ENCODE measurements at places on chromosomes 7 and 10.

DNA sequence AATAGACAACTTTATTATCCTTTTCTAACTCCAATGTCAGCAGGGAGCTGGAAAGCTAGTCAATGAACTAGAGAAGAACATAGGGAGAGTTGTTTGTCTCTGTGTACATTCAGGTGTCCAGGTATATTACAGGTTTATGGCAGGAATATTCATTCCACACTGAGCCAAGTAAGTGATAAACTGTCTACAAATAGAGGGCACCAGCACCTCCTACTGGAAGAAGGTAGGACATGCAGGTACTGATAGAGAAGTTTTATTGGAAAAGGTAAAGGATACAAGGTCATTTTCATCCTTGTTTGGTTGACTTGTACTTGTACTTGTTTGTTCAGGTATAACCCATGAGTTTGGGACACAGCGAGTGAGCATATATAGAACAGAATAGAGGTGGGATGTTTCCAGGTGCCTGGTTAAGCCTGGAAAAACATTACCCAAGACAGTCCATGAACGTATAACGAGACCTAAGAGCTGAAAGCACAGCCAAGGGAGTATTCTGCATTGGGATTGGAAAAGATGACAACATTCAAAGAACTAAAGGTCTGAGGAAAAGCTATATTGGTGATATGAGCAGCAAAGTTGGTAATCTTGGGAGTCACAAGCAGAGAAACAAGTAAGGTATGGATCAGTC is 61.4 kb upstream of the PPP1R3C start:
- DNase-seq, result peak; percentile 11

DNA sequence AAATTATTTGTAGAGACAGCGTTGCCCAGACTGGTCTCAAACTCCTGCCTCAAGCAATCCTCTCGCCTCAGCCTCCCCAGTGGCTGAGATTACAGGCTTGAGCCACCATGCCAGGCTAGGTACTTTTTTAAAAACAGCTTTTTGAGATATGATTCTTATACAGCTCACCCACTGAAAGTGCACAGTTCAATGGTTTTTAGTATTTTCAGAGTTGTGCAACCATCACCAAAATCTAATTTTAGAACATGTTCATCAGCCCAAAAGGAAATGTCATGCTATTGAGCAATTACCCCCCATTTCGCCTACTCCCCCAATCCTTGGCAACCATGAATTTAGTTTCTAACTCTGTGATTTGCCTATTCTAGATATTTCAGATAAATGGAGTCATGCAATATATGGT is 73.7 kb downstream of the EVX1 start:
- DNase-seq, result no peak

DNA sequence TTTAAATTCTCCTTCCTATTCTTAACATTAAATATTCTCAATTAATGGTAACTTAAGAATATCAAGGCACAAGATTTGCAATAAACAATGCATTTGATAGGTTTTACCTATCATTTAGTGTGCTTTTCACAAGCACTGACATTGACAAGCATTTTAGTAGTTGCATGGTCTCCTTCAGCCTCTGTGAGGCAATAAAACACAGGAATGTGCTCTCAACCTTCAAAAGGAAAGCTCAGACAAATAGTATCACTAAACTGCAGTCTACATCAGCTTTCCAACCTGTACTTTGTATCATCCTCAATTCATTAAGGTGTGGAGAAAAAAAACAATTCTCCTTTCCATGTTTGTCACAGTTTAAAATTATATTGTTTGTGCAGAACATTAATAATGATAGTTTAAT is 51.1 kb upstream of the TSPAN13 start:
- DNase-seq, result no peak

DNA sequence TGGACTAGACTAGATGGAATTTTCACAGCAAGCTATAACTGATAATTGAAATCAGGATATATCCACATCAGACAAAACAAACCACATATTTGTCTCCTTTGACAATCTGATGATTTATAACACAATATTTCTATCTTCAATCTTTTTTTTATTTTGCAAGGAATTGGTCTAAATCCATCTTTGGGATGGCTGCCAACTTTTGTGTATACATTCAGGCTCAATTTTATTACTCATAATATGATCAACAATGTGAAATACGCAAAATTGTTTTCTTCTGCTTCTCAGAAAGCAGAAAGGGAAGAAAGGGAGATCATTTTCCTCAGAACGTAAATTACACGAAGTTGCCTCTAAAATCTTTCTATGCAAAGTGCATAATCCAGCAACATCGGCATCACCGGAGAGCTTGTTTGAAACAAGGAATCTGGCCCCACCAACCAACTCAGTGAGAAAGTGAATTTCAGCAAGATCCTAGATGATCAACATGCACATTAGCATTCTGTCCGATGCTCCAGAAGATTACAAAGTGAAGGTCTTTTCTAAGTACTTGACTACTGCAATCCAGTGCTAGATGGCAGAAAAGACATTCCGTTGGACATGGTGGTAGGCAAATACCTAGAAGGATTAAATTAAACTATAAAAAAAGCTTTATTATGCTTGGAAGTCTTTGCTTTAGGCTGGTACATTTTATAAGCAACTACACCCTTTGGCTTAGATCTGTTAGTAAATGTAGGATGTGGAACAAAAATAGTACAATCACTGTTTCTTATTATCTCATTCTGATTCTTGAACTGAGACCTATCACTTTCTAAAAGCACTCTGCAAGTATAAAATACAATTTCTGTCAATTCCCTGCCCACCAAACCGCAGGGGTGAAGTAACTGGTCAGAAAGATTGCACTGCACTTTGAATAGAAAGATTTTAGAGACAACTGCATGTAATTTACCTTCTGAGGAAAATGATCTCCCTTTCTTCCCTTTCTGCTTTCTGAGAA is 126.4 kb upstream of the RSU1 start:
- no peak for DNase-seq

- no peak for DNase-seq
Observed at GRCh38 chr7:47482013-47482875, 99.7 kb downstream of the TNS3 start.

DNA sequence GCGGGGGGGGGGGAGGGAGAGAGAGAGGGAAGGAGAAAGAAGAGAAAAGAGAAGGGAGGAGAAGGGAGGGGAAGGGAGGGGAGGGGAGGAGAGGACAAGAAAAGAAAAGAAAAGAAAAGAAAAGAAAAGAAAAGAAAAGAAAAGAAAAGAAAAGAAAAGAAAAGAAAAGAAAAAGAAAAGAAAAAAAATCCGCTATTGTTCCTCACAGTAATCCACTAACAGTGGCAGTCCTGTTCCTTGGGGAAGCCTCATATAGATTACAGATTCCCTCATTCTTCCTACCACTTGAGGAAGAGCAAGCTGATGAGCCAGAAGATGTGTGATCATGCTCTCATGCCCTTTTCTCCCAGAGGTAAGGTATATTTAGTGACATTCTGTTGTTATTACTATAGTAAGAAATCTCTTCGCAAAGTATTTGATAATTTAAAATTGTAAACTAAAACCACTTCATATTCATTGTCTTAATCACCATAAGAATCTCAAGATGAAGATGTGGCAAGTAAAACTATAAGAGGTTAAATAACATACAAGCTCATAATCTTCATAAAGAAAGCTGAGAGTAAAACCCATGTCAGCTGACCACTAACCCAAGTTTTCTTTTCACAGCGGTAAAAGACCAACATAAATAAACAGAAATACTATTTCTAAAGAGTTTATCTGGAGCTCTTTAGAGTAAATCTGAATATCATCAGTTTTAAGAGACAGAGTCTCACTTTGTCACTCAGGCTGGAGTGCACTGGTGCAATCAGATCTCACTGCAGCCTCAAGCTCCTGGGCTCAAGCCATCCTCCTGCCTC is 128.1 kb downstream of the JMJD1C start:
- DNase-seq, result no peak

DNA sequence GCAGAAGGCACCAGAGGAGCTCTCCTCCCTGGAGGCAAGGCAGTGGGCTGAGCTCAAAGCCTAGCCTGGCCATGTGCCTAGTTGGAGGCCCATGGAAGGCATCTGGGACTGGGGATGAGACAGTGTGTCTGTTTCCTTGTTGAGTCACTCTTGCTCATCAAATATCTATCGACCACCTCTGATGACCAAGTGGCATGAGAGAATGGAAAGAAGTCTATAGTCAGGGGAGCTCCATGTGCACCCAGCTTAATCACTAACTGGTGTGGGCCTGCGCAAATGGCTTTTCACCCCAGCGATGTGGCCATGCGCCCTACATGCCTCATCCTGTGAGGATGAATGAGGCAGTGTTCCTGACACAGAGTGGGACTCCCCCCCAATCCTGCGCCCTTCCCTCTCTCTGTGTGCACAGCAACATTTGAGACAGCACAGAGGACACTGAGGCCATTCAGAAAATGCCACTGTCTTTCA is 229.9 kb downstream of the RPS24 start:
- no peak for DNase-seq

GRCh38 chr7:152435384-152436110 is at the start of gene KMT2C:
KMT2C (minus strand) TSS chr7:152436003; CDS start chr7:152435786, 217 bp downstream.
- no peak for DNase-seq

GRCh38 chr7:91949221-91950009 is 8.8 kb downstream of the AKAP9 start:
- DNase-seq, result no peak

DNA sequence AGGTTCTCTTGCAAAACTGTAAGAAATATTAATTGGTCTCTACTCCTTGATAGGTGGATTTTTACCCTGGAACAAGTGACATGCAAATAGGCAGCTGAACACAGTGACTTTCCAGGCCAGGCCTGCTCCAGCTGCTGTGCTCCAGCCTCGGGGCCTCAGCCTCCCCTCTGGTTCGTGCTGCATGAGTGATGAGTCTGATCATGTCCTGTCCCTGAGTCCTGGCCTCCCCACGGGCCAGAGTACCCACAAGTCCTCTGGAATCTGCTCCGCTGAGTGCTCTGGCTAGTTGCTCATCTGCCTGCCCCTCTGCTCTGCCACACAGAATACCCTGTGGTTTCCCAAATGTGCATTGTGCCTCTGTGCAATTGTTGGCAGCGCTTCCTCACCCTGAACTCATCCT is 80.1 kb upstream of the PDZD8 start:
- no peak for DNase-seq

GRCh38 chr7:18455606-18456005 is 39.9 kb upstream of the HDAC9 start:
- DNase-seq, result no peak

- no peak for DNase-seq
Observed at GRCh38 chr7:55081068-55081467, 62.3 kb downstream of the EGFR start.

DNA sequence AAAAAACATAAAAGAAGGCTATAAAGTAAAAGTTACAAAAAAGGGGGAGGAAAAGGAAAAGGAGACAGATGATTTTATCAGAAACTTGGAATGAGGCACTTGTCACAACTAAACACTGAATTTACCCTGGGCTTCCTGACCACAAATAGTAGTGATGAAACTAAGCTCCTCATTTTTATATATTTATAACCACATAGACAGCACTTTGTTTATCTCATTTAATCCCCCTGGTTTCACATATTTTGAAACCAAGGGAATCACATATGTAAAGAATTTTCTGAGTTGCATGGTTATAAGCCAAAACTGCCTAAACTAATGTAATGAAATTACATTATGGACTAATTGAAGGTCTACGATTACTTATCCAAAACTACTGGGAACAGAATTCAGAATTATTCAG is 39.6 kb upstream of the MET start:
- no peak for DNase-seq

DNA sequence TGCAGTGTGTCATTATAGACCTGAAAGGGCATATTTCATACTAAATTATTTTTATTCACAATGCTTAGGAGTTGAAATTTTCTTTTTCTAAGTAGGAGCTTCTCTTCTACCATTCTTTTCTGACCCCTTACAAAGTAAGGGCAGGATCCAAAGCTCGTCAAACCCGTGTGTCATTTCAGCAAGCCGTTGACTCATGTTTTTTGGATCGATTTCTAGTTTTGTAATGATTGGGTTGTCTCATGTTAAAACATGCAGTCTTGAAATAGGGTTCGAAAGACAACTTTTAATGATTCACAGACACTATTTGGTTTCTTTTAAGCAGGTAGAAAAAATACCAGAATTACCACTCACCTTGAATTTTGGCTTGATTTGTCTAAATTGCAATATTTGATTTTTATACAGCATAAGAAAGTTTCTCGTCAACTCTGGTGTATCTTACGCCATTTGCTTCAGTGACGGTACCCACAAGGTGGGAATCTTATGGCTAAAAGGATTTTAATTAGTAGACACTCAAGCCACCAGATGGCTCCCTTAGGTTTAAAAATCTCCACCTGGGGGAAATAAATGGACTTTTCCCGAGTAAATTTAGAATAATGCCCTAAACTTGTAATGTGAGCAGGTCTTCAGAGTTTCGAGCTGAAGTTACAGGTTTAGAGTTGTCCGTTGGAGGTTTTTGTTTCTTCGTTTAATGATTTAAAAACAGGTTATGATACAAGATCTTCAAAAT is 283.4 kb downstream of the CCDC3 start:
- DNase-seq, result no peak

- DNase-seq, result no peak
Observed at GRCh38 chr7:20299647-20300312, 30.9 kb upstream of the ITGB8 start.

DNA sequence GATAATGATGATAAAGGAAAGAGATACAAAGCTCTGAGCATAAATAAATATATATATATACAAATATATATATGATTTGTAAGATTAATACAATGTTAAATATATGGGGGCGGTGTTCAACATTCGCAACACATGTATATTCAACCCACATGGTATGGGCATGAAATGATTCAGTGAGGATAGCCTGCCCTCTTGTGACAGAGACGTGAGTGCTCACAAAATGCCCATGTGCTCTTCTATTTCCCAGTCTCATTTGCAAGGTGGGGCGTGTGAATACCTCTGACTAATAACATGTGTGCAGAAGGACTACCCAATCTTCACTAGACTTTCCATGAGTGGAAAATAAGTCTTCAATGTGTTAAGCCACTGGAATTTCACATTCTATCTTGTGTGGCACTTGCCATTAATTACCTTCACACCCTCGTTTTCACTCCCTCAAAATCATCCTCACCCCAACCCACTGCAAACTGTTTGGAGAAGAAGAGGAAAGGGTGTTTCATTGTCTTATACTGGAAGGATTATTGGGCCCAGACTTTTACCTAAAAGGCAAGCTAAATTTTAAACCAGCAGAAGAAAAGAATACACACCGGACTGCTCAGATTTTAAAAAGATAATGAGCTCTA is 26.9 kb downstream of the ASAH2 start:
- peak; percentile 57 for DNase-seq

GRCh38 chr7:22572937-22573336 is 72.9 kb upstream of the STEAP1B start:
- DNase-seq, result no peak

GRCh38 chr7:20529260-20529659 is 86.2 kb upstream of the ABCB5 start:
- DNase-seq, result no peak

GRCh38 chr10:94065362-94065761 is 71.6 kb downstream of the PLCE1 start:
- DNase-seq, result no peak

Data from NCI-H1694 (cell line).